Omental fat pad (tissue), 4 donors: ENCODE measurements at places on chromosomes 7 and 10. TPM values are rescaled to one million over a fixed set of nuclear protein-coding genes. Genes with fewer than 3 reads are reported as not detected.

FBXL13 gene
- total RNA-seq: 4.9 TPM

MCM10 gene
- total RNA-seq: 1.3 TPM

SPDYE2B gene
- total RNA-seq: not detected

PRTFDC1 gene
- total RNA-seq: 3.2 TPM

CFAP43 gene
- not detected for total RNA-seq

FAM107B gene
- 27.3 TPM for total RNA-seq

HYAL4 gene
- not detected for total RNA-seq

HSPA14 gene
- 15.3 TPM for total RNA-seq

WNT16 gene
- not detected for total RNA-seq

LBX1 gene
- not detected for total RNA-seq

GRID2IP gene
- not detected for total RNA-seq

AGMO gene
- 2.2 TPM for total RNA-seq

POU6F2 gene
- 0.56 TPM for total RNA-seq

OR2A7 gene
- total RNA-seq: 4.5 TPM
